ENCODE measurements at places on chromosomes 7 and 10.

DNA sequence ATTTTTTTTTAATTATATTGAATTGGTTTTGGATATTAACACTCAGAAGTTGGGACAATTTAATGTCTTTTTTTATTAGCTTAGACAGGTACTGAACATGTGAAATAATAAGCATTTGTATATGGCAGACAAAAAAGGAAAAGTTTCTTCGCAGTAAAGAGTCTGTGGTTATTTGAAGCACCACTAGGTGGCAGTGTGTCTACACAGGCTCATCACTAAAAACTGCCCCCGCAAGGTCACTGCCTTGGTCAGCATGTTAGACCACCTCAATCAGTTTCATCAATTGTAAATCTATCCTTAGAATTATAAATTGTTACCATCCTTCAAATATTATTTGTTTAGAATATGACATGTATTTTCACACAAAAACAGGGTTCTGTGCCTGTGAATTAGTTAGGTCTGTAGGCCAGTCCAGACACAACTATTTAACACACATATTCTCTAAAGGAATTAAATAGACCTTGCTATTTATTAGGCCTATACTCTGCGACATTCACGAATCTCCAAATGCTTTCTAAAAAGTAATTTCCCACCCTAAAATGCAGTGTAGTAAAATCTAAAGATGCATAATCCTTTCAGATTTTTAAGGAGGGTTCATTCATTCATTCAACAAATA, 17.0 kb downstream of the PNLIPRP3 start:
- DNase-seq: peak; percentile 38

- no peak for DNase-seq
Measured at GRCh38 chr10:35495521-35496119, 109.5 kb upstream of the GJD4 start.

GRCh38 chr7:148611692-148612091, 21.1 kb downstream of the C7orf33 start:
- DNase-seq: no peak

DNA sequence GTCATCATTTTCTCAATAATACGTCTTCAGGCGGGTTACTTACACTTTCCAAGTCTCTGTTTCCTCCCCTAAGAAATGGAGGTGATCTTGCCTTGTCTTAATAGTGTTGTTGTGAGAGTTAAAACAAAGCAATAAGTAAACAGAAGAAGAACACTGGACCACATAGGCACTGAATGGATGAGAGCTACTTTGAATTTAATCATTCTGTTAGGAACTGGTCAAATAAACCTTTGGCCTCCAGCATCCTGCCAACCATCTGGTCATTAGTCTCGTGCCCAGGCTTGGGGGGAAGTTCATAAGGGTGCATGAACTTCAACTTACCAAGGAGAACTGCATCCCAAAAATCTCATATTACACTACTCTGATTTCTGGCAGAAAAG, 109.4 kb upstream of the C7orf33 start:
- DNase-seq: no peak

DNA sequence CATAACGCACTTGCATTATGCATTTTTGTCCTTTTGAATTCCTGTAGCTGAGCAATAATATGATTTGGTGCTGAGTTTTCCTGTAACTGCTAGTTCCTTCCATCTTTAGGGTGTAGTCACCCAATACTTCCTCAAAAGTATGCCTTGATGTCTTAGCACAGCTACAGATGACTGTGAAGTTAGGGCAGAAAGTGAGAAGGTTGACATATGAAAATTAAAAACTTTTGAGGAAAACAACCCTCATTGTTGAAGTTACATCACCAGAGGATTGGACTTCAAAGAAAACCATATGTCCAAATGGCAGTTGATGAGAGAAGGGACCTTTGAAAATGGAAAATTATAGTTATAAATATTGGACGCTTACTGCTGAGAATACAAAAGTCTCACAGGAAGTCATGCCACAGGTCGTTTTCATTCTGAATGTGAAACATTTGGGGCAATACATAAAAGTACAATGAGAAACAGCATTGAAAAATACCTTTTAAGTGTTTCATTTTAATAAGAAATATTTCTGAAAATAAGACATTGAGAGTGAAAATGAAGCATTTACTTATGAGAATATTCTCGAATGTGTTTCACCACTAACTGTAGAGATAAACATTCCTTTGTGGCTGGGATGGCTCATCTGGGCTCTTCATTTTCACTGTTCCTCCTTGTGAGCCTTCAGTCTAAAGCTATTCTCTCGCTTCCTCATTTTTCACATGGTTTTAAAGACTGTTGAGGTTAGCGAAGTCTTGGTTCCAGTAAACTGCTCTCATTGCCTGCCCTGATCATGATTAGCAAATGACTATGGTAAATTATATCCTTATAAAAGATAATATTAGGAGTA, 61.4 kb upstream of the NME8 start:
- DNase-seq: no peak

GRCh38 chr10:28241741-28242399, 61.0 kb downstream of the MPP7 start:
- DNase-seq: peak; percentile 37

- peak; percentile 43 for DNase-seq
Measured at GRCh38 chr7:101018271-101019167, 1.4 kb upstream of the MUC17 start.

GRCh38 chr10:18325410-18325809, 185.2 kb downstream of the CACNB2 start:
- DNase-seq: no peak

GRCh38 chr10:100265821-100266485, 1.5 kb downstream of the CWF19L1 start:
- DNase-seq: no peak

DNA sequence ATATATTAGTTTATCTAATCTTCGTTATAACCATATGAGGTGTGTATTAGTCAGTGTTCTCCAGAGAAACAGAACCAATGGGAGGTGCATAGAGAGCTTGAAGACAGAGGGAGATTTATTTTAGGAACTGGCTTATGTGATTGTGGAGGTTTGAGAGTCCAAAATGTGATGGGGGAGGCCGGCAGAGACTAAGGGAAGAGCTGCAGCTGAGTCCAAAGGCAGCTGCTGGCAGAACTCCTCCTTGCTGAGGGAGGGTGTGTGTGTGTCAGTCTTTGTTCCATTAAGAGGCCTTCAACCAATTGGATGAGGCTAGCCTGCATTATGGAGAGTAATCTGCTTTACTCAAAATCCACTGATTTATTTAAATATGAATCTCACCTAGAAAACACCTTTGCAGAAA, 165.1 kb downstream of the SH3PXD2A start:
- no peak for DNase-seq

DNA sequence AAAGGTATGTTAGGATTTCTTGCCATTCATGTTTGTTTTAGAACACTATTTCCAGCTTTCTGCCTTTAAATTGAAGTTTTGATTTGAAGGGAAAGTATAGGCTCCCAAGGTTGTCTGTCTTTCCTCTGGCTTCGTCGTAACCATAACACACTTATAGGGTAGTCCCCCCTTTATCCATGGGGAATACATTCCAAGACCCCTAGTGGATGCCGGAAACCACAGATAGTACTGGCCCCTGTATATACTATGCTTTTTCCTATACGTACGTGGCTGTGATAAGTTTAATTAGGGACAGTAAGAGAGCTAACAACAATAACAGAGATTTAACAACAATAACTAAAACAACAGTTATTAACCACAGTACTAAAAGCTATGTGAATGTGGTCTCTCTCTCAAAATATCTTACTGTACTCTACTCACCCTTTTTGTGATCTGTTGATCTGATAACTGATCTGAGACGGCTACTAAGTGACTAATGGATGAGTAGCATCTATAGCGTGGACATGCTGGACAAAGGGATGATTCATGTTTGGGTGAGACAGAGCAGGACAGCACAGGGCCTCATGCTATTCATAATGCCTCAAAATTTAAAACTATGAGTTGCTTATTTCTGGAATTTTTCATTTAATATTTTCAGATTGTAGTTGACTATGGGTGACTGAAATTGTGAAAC, 273.1 kb downstream of the AUTS2 start:
- peak; percentile 55 for DNase-seq

GRCh38 chr7:94431619-94432280, 37.1 kb downstream of the COL1A2 start:
- no peak for DNase-seq

DNA sequence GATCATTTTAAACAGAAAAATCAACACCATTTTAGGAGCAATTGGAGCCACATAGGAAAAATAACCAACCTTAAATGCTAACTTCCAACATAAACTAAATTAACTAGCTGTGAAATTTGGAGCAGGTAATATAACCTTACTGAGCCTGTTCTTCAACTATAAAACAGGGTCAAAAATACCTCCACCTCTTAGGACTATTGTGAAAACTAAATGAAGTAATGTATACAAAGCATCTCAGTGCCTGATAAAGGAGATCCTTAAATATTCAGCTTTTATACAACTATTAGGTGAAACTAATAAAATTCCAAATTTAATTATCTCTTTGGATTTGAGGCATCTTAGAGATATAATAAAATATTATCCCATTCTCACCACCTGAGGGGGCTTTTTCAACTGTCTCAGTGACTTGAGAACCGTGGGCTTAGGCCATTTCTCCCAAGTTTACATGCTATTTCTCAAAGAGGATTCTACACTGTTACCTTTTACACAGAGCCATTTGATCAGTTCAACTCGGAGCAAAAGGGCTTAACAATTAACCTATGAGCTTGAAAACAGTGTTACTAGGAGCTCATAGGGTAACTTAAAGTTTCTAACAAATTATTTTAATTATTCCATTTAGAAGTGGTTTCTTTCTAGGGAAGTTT, 165.0 kb upstream of the ASAH2 start:
- DNase-seq: no peak

- DNase-seq: no peak
Measured at GRCh38 chr7:82449910-82450309, 6.3 kb upstream of the CACNA2D1 start.

- peak; percentile 43 for DNase-seq
Measured at GRCh38 chr7:50679218-50680007, 103.3 kb downstream of the GRB10 start.

GRCh38 chr10:11759347-11759746, 17.2 kb downstream of the ECHDC3 start:
- no peak for DNase-seq

GRCh38 chr10:69562731-69563254, 10.4 kb downstream of the NEUROG3 start:
- no peak for DNase-seq

DNA sequence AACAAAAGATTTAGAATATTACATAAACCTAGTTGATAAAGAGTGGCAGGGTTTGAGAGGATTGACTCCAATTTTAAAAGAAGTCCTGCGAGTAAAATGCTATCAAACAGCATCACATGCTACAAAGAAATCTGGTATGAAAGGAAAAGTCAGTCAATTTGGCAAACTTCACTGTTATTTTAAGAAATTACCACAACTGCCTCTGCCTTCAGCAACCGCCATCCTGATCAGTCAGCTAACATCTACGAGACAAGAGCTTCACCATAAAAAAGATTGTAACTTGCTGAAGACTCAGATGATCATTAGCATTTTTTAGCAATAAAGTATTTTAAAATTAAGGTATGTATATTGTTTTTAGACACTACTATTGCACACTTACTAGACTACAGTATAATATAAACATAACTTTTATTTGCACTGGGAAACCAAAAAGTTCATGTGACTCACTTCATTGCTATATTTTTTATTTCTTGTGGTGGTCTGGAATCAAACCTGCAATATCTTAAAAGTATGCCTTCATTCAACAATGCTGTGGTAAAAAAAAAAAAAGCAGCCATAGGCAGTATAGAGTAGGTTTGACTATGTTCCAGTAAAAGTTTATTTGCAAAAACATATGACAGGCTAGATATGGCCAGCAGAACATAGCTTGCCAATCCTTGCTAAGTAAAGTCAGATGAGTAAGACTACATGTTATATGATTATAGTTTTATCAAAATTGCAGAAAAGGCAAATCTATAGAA, 74.4 kb downstream of the GLCCI1 start:
- DNase-seq: no peak

GRCh38 chr7:18302097-18302496, 193.5 kb upstream of the HDAC9 start:
- DNase-seq: no peak

GRCh38 chr7:41608447-41608846, 94.4 kb downstream of the INHBA start:
- DNase-seq: no peak

DNA sequence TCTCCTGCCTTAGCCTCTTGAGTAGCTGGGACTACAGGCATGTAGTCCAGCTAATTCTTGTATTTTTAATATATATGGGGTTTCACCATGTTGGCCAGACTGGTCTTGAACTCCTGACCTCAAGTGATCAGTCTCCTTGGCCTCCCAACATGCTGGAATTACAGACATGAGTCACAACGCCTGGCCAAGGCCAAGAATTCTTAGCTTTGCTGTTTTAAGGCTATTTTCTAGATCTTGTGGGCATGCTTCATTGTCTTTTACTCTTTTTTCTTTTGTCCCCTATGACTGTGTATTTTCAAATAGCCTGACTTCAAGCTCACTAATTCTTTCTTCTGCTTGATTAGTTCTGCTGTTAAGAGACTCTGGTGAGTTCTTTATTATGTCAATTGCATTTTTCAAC, 56.4 kb upstream of the TAS2R16 start:
- DNase-seq: no peak

- no peak for DNase-seq
Measured at GRCh38 chr7:150412518-150413488, 33.7 kb downstream of the ZNF775 start.

DNA sequence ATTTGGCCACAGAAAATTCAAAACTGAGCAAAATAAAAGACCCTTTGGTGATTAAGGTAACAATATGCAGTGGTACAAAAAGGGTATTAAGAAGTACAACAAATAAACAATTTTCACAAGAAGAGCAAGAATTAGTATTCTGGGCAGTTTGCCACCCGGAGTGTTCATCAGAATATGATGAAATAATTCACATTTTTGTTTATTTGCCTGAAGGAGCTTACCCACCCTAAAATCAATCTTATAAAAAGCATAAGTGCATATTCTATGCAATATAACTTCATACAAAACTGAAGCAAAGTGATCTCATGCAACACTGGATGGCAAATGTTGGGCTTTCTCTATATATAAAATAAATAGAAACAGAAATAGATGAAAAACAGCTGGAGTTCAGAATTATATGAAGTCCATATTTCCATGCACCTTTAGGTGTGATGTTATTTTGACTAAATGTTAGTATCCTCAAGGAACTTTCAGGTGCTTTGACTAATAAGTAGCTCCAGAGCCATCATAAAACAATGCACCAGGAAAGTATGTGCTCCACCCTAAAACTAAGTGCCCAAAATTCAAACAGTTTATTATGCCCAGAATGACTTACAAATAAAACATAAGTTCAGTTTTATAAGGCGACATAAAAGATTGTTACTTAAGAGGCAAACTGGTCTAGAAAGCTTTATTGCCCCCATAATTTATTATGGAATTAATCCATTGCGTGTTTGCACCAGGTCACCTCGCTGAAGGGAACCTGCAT, 474.3 kb downstream of the SEMA3D start:
- no peak for DNase-seq

DNA sequence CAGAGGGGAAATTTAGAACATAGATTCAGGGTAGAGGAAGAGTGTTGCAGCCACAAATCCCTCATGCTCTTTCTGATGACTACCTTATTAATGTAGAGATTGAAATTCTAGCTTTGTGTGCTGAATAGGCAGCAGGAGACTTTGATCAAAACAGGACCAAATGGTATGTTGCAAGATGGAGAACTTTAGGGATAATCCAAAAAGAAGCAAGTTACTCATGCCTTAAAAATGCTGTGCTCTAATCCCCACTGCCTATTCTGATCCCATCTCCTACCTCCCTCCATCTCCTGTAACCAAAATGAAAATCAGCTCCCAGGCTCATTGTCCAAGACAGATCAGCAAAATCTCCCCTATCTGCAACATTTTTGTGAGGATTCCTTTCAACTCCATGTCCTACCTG, 31.3 kb downstream of the CH25H start:
- DNase-seq: no peak

GRCh38 chr10:30039567-30039966, 19.8 kb downstream of the JCAD start:
- no peak for DNase-seq
